Activated CD4-positive, alpha-beta T cell treated with anti-CD3 and anti-CD28 coated beads for 36 hours (primary cell): ENCODE measurements at places on chromosomes 6 and 20. TPM values are rescaled to one million over a fixed set of nuclear protein-coding genes. Genes with fewer than 3 reads are reported as not detected.

The VSX1 gene
- not detected for total RNA-seq

DNA sequence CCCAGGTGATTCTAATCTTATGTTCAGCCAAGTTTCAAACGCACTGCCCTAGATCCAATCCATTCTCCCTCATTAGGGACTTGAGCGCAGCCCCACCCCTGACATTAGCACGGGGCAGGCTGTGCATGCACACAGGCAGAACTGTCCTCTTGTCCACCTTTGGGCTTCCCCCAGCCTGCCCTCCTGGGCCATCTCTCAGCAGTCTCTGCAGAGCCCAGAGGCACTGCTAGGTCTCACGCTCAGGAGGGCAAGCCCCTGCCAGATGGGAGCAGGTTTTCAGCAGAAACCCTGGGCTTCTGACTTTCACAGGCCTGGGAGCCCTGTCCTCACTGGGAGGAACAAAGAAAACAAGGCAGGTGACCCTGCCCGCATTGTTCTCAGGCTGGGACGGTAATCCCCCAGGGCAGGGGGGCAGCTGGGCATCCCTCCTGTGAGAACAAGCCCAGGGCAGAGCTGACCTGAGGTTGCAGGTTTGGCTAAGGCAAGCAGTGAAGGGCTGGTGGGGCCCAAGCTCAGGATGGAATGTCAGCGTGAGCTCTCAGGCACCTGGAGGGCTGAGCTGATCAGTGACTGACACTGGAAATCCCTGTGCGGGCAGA, 24.5 kb downstream of the KCNK5 start:
- DNase-seq: no peak

The KIAA0408 gene
- total RNA-seq: 2.7 TPM

GRCh38 chr20:57709823-57710799, at the start of gene PMEPA1:
TSS of gene PMEPA1 (minus strand) at chr20:57710015. CDS start at chr20:57709582, 433 bp downstream.
- peak; percentile 95 for DNase-seq

DNA sequence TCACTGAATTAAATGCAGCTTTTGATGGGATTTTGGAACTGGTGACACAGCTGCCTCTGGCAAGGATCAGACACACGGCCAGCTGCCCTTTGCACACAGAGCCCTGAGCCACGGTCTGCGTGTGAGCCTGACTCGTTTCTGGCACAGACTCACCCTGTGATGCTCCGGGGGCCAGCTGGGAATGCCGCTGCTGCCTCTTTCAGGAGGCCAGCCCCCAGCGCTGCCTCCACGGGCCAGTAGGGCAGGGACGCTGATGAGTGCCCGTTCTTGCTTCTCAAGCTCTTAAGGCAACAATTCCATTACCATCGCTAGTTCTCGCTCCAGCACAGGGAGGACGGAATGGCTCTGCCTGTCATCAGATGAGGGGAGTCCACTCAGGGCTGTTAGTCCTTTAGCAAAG, 61.6 kb downstream of the IRF4 start:
- no peak for DNase-seq

The TRDN gene
- not detected for total RNA-seq

The CLPSL2 gene
- total RNA-seq: not detected

The SPEF1 gene
- not detected for total RNA-seq

DNA sequence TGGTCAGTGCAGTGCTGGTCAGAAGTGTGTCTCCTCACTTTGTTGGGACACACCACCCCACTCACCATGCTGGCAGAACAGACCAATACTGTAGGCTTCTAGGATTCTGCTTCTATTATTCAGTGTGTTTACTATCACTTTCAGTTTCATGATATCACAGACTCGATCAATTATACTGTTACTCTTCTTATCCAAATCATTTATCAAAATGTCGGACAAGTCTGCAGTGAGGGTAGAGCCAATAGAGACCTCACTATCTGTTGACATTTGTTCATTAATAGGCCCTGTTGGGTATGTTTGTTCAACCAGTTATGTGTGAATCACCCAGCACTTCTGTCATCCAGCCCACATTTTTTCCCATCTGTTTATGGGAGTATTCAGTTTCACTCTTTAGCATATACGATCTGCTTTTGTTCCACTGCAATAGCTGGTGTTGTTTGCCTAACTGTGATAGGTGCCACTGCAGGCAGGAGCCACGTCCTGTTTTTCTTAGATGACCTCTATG, 140.1 kb downstream of the NRN1 start:
- DNase-seq: peak; percentile 31

DNA sequence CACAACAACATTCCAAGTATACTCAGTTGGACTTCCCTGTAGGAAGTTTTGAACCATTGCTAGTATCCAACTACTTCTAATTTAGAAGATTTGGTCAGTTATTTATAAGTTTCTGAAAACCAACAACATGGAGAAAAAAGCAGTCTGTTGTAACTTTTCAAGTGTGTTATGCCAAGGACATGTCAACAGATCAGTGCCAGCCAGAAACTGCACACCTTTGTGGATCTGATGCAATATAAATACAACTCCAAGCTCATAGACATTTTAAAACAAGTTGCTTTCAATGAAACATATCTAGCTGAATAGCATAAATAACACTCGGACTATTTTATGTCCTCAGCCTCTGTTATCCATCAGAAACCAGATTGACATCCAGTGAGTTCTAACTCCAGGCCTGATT, 58.3 kb upstream of the CARMIL1 start:
- no peak for DNase-seq

The BTN1A1 gene
- total RNA-seq: not detected

The GABRR2 gene
- 0.14 TPM for total RNA-seq

- DNase-seq: no peak
These were observed 72.3 kb downstream of the RNGTT start for GRCh38 chr6:88890860-88891845.

- no peak for DNase-seq
These were observed 60.2 kb downstream of the PHF20 start for GRCh38 chr20:35831971-35832370.

The ATP6V1G2 gene
- 2.1 TPM for total RNA-seq

- DNase-seq: peak; percentile 87
These were observed 45.8 kb downstream of the FOXP4 start for GRCh38 chr6:41591859-41592502.

- no peak for DNase-seq
These were observed 179.1 kb downstream of the COL19A1 start for GRCh38 chr6:70045413-70045812.

DNA sequence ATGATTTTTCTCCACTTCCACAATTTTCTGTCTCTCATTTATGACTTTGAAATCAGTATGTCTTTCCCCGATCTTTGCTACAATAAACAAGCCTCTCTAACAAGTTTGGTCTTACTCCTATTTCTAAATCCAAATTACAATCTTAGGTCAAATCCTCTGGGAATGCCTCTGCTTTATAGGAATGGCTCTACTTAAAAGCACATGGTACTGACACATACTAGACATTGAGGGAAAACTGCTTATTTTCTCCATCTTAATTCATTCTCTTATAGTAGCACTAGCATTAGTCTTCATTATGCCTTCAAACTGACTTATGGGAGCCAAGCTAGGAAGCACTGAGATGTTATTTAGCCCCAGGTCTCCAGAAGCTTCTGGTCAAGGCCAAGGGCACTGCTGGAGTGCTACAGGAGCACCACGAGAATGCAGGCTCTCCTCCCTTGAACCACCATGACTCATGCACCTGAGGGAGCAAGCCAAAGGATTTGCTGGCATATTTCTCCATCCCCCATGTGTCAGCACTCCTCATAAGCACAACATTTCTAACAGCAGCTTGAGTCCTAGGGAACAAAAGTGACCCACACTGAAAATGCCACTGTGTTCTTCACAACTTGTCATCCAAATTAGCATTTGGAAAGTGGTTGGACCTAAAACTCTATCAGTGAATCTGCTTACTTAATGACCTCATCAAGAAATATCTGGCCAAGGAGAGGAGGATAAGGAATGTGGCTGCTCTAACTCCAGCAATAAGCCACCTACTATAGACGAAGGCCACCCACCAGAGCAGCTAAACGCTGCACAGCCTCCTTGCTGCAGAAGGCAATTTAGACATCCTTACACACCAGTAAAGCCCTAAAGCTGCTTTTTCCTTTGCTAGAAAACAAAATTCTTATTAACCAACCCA, 156.8 kb upstream of the KCNQ5 start:
- DNase-seq: no peak

The SLC35F1 gene
- total RNA-seq: 0.23 TPM
